NCI-H187 treated with DMSO at 0.1 percent for 48 hours (cell line): ENCODE measurements at places on chromosomes 12 and 14.

- DNase-seq, result no peak
These were observed 680.7 kb downstream of the GALC start for GRCh38 chr14:87312169-87312893.

DNA sequence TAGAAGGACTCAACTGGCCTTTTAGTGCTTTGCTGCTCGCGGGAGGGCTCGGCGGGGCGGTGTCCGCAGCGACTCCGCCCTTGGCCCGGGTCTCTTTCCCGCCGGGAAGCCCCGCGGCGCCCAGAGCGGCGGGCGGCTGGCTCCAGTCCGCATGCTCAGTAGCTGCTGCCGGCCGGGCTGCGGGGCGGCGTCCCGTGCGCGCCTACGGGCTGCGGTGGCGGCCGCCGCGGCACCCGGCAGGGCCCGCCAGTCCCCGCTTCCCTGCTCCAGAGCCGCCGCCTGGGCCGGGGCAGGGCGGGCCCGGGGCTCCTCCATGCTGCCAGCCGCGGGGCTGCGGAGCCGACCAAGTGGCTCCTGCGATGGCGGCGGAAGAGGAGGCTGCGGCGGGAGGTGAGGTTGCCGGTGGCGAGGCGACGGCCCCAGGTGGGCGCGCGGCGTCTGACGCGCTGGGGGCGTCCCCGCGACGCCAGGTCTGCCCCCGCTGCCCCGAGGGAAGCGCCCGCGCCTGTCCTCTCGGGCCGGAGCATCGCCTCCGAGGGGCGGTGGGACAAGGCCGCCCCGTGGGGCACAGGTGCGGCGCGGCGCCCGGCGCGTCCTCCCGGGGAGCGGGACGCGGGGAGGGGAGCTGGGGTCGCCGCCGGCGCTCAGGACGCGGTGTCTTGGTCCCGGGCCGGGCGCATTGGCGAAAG, at the start of gene BMAL2:
BMAL2 (plus strand) TSS at position 123 of the 689 bp plus-strand sequence; CDS start at position 360, 237 bp downstream.
- DNase-seq, result no peak

GRCh38 chr14:83975435-83975834, 1554.5 kb upstream of the FLRT2 start:
- no peak for DNase-seq

GRCh38 chr14:28756884-28757570, 9.6 kb upstream of the FOXG1 start:
- no peak for DNase-seq

- no peak for DNase-seq
These were observed 56.4 kb upstream of the ISM2 start for GRCh38 chr14:77554816-77555599.

DNA sequence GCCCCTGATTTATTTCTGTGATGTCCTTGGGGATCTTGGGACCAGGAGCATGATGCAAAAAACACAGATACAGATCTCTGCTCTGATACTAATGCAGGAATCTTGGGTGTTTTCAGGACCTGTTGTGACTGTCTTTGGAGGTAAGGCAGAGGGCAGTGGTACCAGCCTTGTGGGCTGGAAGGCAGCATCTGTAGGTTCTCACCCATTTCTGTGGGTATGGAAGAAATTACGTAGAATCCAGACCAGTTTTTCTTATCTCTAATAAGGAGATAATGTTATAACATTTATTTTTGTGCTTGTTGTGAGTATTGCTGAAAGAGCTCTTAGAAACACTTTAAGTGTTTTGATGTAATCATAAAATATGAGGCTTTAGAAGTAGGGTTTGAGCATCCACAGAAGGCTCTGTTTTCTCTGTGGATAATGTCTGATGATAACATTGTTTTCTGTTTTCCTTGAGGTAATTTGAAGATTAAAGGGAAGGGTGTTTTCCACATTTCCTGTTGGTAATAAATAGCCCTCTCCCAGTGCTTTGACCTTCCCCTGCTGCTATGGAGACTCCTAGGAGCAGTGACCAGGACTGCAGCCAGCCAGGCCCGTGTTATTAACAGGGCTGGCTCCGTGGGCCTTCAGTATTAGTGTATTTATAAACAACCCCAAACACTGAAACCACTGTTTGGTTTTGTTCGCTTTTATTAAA, 9.4 kb upstream of the DCP1B start:
- DNase-seq, result no peak

DNA sequence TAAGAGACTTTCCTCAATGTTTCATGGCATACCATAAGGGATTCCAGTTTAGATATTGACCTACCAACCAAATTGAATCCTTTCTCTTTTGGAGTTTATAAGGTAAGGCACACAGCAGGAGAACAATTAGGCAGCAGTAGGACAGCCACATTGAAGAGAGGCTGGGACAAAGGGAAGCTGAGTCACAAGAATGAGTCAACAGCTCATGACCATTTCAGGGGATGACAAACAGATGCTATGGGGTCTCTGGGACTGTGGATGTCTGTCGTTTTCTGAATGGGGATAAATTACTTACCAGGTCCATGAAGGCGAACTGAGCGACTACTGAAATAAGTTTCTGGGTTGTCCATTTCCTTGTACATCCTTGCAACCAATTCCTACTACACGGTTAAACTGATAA, 48.6 kb upstream of the E2F7 start:
- no peak for DNase-seq

DNA sequence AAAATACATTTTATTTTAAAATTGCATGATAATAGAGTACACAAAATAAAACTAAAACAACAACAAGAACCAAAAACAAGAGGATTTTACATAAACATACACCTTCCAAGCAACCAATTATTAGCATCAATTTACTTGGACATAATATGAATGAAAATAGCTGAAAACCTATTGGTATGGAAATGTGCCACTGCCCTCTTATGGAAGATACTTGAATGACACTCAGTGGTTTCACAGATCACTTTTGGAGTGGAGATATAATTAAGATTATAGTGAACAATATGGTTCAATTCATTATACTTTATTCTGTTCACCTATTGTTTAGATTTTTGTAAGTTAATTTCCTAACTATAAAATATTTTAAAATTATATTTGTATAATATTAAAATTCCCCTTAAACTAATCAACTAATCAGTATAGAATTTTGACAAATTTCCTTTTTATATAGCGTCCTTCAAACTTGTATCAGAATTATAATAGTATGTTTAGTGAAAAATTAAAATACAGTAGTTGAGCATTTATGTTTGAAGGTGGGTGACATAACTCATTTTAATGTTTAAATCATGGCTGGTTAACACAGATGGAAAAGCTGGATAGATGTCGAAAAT, 70.1 kb downstream of the SLC6A15 start:
- peak; percentile 4 for DNase-seq

- no peak for DNase-seq
These were observed 36.2 kb upstream of the FBXO21 start for GRCh38 chr12:117226505-117226904.

DNA sequence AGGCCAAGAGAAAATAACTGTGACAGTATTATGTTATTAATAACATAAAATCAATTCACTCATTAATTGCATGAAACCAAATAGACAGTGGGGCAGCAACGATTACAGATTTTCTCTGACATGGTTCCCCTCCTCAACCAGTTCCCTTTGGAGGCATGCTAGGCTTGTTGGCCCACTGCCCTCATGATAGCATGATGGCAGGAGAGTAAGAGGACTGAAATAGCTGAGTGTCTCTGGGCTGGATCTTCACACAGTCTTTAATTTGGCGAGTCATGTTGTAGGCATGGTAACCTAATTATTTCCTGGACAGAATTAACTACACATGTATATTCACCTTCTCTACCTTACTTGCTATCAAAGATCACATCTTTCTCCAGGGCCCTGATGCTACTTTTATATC, 266.2 kb upstream of the PELI2 start:
- DNase-seq, result no peak

DNA sequence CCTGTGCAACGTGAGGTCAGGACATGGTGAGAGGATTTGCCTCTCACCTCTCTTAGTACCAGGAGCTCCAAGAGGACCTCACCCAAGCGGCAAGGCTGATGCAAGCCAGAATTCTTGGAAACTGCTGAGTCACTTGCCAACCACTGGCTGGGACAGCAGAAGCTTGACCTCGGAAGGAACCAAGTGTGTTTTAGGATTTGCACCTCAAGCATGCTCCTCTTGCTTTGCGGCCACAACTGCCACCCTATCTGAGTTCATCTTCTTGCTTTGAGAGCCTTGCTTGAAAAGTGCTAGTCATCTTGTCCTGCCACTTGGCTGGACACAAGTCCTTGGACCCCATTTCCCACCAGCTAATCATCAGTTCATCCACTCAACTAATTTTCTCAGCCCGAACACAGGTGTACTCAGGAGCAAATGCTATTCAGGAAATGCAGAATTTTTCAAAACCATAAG, 195.8 kb downstream of the SLC25A21 start:
- no peak for DNase-seq

- no peak for DNase-seq
These were observed 4.4 kb downstream of the KRT18 start for GRCh38 chr12:52953181-52953841.

- no peak for DNase-seq
These were observed 53.5 kb downstream of the ETV6 start for GRCh38 chr12:11702959-11703358.

DNA sequence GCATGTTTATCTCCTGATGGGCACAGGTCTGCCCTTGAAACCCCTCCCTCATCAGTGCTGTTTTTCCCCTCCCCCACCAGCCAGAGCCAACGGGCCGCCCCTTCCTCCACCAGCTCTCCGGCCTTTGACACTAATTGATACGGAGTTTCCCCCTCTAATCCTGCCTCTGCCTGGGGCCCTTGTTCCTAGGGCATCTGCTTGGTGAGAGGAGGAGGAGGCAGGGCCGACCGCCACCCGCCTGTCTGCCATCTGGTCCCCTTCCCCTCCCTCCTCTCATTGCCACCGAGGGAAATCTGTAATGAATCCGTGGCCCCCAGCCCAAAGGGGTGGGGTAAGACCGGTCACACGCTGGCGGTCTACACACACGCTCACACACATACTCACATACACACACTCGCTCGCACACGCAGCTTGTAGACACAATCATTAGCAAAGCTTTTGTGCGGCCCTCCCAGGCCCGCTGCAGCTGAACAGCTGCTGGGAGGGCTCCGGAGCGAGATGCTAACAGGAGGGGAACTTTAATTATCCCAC, 27.4 kb downstream of the SRRM4 start:
- no peak for DNase-seq

DNA sequence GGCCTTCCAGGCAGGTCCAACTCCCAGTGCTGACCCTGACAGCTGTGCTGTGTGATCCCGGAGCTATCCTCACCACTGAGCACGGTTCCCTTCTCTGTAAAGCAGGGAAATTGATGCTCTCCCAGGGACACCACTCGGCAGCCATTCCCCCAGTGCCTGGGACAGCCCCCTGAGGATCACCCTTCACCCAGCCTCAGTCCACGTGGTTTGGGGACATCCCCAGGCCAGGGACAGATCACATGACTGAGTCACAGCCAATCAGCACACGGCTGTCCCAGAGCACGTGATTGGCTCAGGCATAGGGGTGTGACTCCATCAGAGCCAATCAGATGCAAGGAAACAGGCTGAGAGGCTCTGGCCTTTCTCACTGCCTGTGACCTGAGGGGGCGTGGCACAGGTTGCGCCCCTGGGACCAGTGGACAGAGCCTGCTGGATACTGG, 68.8 kb upstream of the SFSWAP start:
- DNase-seq, result no peak

DNA sequence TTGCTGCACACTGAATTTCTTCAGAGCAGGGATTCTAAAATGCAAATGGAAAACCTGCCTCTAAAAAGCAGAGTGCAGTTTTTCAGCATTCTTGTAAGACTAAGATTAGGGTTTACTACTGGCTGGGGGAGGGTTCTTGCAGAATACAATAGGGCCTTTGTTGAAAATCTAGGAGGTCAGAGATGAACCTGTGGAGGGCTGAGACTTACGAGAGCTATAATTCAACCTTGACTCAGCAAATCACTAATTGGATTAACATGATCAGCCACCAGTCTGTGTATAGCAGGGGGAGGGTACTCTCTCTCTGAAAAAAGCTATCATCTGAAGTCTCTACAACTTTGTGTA, 92.6 kb upstream of the HIF1A start:
- no peak for DNase-seq

DNA sequence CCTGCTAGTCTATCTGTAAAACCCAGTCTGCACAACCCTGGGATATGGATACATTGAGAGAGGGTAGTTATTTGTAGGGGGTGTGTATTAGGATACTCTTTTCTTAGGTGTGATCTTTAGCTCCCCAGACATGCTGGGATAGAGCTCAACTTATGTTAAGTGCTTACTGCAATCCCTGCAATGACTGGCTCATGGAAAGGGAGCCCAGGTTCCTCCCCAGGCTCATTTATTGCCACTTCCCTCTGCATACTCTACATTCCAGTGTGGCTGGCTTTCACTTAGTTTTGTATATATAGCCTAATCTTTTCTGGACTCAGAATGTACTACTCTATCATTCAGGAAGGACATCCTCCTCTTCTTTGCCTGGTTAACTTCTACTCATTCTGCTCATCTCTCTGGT, 172.0 kb downstream of the SYT10 start:
- DNase-seq, result no peak

- DNase-seq, result no peak
These were observed 39.2 kb upstream of the KCNJ8 start for GRCh38 chr12:21813751-21814150.
